Ovary (tissue), 10 donors: ENCODE measurements at places on chromosomes 5 and 9. TPM values are rescaled to one million over a fixed set of nuclear protein-coding genes. Genes with fewer than 3 reads are reported as not detected.

DNA sequence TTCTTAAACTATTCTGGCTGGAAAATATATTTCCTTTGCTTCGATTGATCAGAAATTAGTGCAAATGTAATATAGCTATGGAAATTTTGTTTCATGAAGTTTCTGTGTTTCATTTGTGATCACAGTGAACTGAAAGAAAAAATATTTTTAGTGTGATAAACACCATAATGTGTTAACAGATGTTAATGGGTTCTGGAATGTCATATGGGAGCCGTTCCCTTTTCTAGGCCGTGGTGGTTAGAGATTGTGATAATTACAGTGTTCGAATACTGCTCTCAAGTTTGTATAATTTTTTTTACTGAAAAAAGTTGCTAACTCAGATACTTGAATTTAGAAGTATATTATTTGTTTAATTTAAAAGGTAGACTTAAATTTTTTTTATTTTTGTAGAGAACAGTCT lies 19.3 kb downstream of the GAPVD1 start:
- H3K27me3 ChIP-seq: no peaks in the 10 kb centered on the region
- no peak for DNase-seq
- peaks cover 2% of the 10 kb centered on the region for H3K4me1 ChIP-seq
- H3K27ac ChIP-seq: no peak overlapping the region
- no peaks in the 10 kb centered on the region for H3K36me3 ChIP-seq

DNA sequence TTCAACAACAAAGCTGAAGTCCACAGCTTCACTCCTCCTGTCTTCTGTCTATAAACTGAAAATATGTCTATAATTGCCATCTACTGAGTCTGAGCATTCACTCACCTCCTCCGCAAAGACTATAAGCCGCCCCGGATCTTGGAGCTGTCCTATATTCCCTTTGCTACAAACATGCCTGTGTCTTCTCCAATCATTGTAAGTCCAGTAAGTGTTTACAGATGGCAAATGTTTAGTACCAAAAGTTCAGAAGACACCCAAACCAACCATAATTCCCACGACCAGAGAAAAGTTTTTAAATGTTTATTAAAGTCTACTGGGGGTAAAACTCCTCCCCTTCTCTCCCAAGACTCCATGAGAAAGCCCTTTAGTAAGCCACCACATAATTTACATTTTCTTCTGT lies 80.9 kb downstream of the EBF1 start:
- no peak overlapping the region for H3K4me3 ChIP-seq
- H3K36me3 ChIP-seq: no peaks in the 10 kb centered on the region
- peaks cover 8% of the 10 kb centered on the region for H3K4me1 ChIP-seq
- DNase-seq: no peak

- no peaks in the 10 kb centered on the region for H3K36me3 ChIP-seq
- no peak overlapping the region for H3K4me3 ChIP-seq
- H3K27ac ChIP-seq: no peak overlapping the region
- no peaks in the 10 kb centered on the region for H3K4me1 ChIP-seq
Measured at GRCh38 chr5:177183142-177183541, 49.6 kb downstream of the NSD1 start.

DNA sequence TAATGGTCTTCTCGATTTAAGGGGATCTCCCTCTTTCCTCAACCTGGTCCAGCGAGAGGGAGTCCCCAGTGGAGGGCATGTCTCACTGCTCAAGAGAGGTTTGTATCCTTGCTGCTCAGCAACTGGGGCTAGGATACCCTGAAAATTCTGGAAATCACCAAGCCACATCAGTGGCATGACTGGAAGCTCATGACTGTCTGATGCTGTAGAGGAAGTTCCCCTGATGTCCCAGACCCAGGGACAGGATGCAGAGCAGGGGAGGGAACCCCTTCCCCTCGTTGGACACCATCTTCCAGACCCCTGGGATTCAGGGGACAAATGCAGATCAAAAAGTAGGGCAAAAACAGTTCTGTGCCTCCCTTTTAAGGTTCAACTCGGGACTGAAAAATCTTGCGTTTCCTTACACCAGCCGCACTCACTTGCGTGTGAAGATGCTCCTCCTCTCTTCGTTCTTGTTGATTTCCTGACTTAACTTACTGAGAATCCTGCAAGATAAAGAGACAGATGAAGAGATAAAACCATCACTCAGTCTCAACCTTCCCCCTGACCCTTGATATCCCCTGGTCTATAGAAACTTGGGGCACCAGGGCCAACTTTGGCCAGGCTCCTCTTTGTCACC lies 22.1 kb downstream of the LCP2 start:
- H3K27me3 ChIP-seq: no peaks in the 10 kb centered on the region
- no peak for DNase-seq
- no peak overlapping the region for H3K4me3 ChIP-seq

GRCh38 chr5:87185838-87186237 lies 81.8 kb upstream of the RASA1 start:
- H3K36me3 ChIP-seq: no peaks in the 10 kb centered on the region
- H3K27ac ChIP-seq: no peak overlapping the region
- DNase-seq: no peak
- no peaks in the 10 kb centered on the region for H3K27me3 ChIP-seq
- H3K4me1 ChIP-seq: no peaks in the 10 kb centered on the region
- H3K4me3 ChIP-seq: no peak overlapping the region

DNA sequence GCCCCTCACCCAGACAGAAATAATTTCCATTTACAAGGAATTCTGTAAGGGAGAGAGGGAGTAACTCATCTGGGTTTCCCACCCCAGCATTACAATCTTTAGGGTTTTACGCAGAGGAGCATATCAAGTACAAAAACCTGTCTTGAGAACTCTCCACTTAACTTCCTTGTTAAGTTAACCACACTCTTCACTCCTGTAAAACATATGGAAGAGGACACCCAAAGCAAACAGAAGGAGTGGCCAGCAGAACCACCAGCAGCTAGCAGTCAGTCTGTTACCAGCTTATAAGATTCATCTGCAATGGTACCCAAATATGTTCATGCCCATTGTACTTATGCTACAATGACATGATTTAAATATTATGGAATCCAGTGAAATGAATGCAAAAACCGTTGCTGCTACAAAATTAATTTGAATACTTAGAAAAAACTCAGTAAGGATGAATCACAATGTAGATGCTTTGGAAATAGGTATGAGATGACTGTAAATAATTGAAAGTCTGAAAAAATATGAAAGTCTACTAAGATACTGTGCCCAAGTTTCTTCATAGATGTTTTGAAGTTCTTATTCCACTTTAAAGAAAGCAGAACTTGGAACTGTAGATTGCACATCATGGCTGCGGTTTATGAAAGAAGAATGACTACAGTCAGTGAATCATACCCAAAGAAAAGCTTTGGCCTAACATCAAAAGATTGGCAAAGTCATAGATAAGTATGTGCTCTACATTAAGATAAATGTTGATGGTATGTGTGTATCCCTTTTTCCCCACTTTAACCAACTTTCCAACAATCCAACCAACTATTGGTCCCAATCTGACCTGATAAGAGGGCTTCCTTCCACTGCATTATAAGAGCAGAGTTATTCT lies 233.6 kb downstream of the ACTL7B start:
- H3K36me3 ChIP-seq: no peaks in the 10 kb centered on the region
- no peaks in the 10 kb centered on the region for H3K27me3 ChIP-seq
- H3K27ac ChIP-seq: no peak overlapping the region
- DNase-seq: no peak

DNA sequence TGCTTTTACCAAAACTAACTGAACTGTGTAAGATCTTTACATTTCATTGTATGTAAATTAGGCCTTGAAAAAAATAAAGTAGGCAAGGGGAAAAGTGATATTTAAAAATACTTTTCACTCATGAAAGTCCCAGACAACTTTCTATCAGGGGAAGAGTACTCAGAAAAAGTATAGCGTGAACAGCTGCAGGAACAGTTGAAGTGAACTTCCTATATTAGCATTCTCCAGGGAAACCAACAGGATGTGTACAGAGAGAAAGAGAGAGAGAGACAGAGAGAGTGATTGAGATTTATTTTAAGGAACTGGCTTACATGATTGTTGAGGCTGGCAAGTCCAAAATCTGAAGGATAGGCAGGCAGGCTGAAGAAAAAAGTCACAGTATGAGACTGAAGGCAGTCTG lies 42.0 kb downstream of the ERMP1 start:
- H3K4me3 ChIP-seq: no peak overlapping the region
- no peak overlapping the region for H3K27ac ChIP-seq
- H3K36me3 ChIP-seq: no peaks in the 10 kb centered on the region
- no peaks in the 10 kb centered on the region for H3K27me3 ChIP-seq
- H3K4me1 ChIP-seq: no peaks in the 10 kb centered on the region

DNA sequence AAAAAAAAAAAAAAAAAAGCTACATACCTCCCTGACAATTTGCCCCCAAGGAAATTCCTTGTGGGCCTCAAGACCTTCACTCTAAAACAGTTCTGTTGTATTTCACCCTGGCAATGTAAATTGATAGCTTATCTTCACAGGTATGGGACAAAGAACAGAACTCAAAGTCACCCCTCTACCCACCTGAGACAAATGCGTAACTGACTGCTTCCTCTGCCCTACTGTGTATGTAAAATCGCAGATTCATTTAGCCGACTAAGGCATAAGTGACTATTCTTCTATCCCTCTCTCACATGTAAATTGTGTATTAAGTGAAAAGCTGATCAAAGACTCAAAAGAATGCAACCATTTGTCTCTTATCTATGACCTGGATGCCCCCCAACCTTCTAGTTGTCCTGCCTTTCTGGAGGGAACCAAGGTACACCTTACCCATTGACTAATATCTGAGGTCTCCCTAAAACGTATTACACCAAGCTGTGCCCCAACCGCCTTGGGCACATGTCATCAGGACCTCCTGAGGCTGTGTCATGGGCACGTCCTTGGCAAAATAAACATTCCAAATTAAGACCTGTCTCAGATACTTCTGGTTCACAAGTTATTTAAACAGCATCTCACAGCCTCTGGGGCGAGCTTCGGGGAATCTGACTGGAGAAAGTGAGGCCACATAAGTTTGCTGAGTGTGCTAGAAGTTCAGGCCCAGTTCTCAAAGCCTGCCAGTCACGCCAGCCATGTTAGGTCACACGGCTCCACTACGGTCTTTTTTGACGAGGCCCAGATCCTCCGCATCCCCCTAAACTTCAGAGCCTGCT lies 954 bp downstream of the TBCA start:
- no peaks in the 10 kb centered on the region for H3K27me3 ChIP-seq
- H3K4me1 ChIP-seq: peaks cover 14% of the 10 kb centered on the region
- H3K4me3 ChIP-seq: peak overlapping the region; percentile 97

- H3K36me3 ChIP-seq: no peaks in the 10 kb centered on the region
- H3K4me1 ChIP-seq: no peaks in the 10 kb centered on the region
- H3K27ac ChIP-seq: no peak overlapping the region
Measured at GRCh38 chr5:141691286-141691866, 9.3 kb upstream of the ARAP3 start.

- no peaks in the 10 kb centered on the region for H3K27me3 ChIP-seq
- H3K27ac ChIP-seq: no peak overlapping the region
- DNase-seq: no peak
- H3K4me3 ChIP-seq: no peak overlapping the region
Measured at GRCh38 chr5:17436761-17437221, 61.2 kb upstream of the TAF11L2 start.

GRCh38 chr9:27835746-27836145 lies 262.5 kb upstream of the C9orf72 start:
- H3K4me1 ChIP-seq: no peaks in the 10 kb centered on the region
- DNase-seq: no peak
- H3K4me3 ChIP-seq: no peak overlapping the region
- no peak overlapping the region for H3K27ac ChIP-seq

DNA sequence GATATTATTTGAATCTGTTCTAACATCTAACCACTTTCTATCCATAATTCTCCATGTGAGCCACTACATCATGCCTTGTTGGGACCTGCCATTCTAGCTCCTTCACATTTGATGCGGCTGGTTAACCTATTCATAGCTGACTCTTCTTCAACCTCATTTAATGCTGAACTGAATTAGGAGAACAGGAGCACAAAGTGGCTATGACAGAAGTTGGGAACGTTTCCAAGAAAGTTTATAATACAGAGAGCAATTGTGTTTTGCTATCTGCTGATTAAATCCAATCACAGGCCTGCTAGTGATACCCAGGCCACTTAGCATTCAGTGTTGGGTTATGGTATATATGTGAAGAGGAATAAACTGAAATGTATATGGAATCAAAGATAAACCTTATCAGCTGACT lies 440.3 kb downstream of the PTPRD start:
- no peak overlapping the region for H3K4me3 ChIP-seq
- H3K27ac ChIP-seq: no peak overlapping the region
- H3K4me1 ChIP-seq: no peaks in the 10 kb centered on the region
- H3K36me3 ChIP-seq: no peaks in the 10 kb centered on the region
- no peaks in the 10 kb centered on the region for H3K27me3 ChIP-seq

DNA sequence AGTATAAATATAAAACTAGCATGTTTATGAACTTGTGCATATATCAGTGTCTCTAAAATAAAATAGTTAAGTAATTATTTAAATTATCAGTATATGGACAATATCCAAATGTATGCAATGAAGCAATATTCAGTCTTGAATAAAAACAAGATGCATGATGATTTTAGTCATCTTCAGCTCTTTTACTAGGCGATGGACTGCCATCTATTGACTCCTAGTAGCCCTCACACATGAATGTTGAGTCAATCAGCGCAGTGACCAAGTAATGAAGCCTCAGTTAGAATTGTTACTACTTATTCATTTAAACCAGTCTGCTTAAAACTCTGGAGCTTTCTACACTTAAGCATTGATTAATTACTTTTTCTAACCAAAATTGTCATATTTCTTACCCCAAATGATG lies 92.9 kb upstream of the GRHPR start:
- no peak overlapping the region for H3K27ac ChIP-seq
- DNase-seq: no peak
- no peaks in the 10 kb centered on the region for H3K27me3 ChIP-seq
- no peaks in the 10 kb centered on the region for H3K4me1 ChIP-seq

GRCh38 chr5:42949348-42950115 lies 90.6 kb downstream of the ANXA2R start:
- H3K27me3 ChIP-seq: no peaks in the 10 kb centered on the region
- H3K27ac ChIP-seq: no peak overlapping the region
- no peaks in the 10 kb centered on the region for H3K4me1 ChIP-seq
- H3K36me3 ChIP-seq: no peaks in the 10 kb centered on the region

DNA sequence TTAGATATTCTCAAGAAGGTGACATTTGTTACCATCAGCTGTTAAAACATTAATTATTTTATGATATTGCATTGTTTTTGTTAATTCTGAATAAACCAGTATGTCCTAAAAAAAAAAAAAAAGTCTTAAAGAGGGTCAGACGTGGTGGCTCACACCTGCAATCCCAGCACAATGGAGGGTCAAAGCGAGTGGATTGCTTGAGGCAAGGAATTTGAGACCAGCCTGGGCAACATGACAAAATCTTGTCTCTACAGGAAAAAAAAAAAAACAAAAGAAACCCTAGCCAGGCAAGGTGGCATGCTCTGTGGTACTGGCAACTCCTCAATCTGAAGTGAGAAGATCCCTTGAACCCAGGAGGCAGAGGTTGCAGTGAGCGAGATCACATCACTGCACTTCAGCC lies 46.8 kb downstream of the CYLC2 start:
- H3K27ac ChIP-seq: no peak overlapping the region
- H3K4me3 ChIP-seq: no peak overlapping the region
- H3K27me3 ChIP-seq: no peaks in the 10 kb centered on the region
- H3K36me3 ChIP-seq: no peaks in the 10 kb centered on the region
- DNase-seq: no peak

- no peaks in the 10 kb centered on the region for H3K27me3 ChIP-seq
- no peak for DNase-seq
- H3K36me3 ChIP-seq: no peaks in the 10 kb centered on the region
- no peak overlapping the region for H3K4me3 ChIP-seq
- no peak overlapping the region for H3K27ac ChIP-seq
- peaks cover 8% of the 10 kb centered on the region for H3K4me1 ChIP-seq
Measured at GRCh38 chr9:114400772-114401171, 13.0 kb upstream of the AKNA start.

ADGRD2 gene
- total RNA-seq: not detected

CDKN2B gene
- 5.3 TPM for total RNA-seq

TUSC1 gene
- total RNA-seq: 21.4 TPM

FOXD4L4 gene
- not detected for total RNA-seq

ADAMTSL1 gene
- 6.1 TPM for total RNA-seq

PRRX2 gene
- 1.9 TPM for total RNA-seq

INSYN2B gene
- total RNA-seq: 3.3 TPM

CCNJL gene
- total RNA-seq: 4.3 TPM
